ENCODE measurements at places on chromosomes 3 and 15.

DNA sequence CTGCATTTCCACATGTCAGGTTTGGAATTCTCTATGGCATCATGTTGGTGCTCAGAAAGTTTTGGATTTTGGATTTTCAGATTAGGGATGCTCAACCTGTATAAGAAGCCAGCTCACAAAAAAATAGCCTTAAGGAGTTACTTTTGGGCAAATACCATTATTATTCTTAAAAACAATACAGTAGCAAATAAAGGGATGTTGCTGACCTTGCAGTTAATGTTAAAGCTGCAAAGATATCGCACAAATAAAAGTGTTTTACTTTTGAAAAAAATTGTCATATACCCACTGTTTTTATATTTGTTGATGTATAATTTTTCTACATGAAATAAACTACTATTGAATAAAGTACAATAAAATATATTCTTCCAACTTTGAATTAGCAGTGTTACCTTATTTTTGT is 60.1 kb downstream of the LYSMD4 start:
- no peaks in the 10 kb centered on the region for H3K4me1 ChIP-seq
- no peak overlapping the region for H3K27ac ChIP-seq
- peaks cover 32% of the 10 kb centered on the region for H3K36me3 ChIP-seq
- no peak overlapping the region for H3K4me3 ChIP-seq
- no peak for DNase-seq
- no peaks in the 10 kb centered on the region for H3K27me3 ChIP-seq

GRCh38 chr3:13397316-13397715 is 22.8 kb downstream of the NUP210 start:
- H3K4me1 ChIP-seq: no peaks in the 10 kb centered on the region
- H3K27ac ChIP-seq: no peak overlapping the region
- no peaks in the 10 kb centered on the region for H3K36me3 ChIP-seq
- no peaks in the 10 kb centered on the region for H3K27me3 ChIP-seq
- no peak overlapping the region for H3K4me3 ChIP-seq

DNA sequence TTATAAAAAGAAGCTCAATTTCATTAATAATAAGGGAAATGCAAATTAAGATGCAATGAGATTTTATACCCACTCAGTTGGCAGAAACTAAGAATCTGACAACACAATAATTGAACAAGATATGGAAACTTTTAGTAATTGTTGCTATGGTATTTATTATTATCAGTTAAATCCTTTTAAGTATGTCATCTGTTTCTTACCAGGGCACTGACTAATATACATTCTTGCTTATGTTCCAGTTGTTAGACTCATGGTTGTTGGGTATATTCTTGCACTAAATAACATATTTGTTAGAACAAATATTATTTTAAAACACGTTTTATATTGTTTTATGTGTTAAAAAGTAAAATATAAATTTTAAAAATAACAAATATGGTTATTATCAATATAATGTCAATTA is 690.3 kb downstream of the MECOM start:
- H3K4me1 ChIP-seq: no peaks in the 10 kb centered on the region
- no peak for DNase-seq
- no peak overlapping the region for H3K4me3 ChIP-seq
- no peaks in the 10 kb centered on the region for H3K36me3 ChIP-seq
- H3K27me3 ChIP-seq: no peaks in the 10 kb centered on the region

DNA sequence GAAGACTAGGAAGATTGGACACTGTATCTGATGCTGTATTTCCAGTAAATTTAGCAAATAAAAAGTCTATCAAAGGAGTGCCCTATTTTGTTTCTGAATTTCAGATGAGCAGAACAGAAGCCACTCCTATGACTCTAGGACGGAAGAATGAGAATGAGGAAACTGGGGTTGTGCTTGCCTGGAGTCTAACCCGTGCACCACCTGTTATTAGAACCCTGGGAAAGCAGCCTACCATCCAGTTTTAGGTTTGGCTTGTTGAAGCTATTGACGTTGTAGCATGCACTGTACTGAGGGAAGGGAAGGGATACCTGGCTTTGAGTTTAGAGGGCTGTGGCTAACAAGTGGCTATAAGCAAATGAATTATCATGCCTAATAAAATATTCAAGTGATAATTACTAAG is 318.5 kb downstream of the SLC9A9 start:
- no peak for DNase-seq
- H3K36me3 ChIP-seq: no peaks in the 10 kb centered on the region
- H3K4me1 ChIP-seq: peaks cover 29% of the 10 kb centered on the region
- H3K27ac ChIP-seq: no peak overlapping the region

- H3K4me1 ChIP-seq: no peaks in the 10 kb centered on the region
- no peak overlapping the region for H3K27ac ChIP-seq
- H3K4me3 ChIP-seq: no peak overlapping the region
Measured at GRCh38 chr3:13794322-13794721, 85.5 kb downstream of the WNT7A start.

DNA sequence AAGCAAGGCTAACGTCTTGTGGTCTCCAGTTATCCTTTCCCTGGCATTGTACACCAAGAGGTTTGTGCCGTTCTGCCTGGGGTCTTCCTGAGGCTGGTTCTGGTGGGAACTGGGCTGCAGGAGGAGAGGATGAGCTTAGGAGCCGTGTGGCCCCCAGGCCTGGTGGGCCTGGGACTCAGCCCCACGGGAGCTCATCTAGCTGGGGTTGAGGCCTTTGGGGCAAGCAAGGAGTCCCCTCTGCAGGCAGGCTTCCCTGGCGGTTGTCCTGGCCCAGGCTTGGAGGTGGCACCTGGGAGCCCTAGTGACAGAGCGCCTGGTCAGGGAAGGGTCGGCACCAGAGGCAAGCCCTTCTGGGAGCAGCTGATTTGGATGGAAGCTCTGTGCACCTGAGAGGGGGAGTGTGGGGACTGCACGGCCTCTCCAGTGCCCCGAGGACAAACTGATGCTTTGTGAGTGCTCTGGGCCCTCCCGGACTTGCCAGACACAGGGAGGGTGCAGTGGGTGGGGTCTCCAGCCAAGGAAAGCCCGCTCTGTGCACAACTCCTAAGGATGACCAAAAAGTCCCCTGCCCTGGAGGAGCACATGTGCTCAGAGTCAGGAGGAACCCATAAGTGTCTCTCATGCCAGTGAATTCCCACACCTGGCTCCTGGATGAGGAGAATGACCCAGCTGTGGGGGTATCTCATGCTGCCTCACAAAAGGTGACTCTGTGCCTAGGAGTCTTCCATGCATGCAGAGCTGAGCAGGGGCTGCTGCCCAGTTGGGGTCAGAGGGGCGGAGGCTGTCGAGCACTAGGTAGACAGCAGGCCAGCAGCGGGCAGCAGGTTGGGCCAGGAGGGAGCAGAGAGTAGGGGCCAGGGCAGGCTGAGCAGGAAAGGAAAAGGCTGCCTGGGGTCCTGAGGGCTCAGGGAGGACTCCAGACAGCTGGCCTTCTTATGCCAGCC is 2.7 kb downstream of the PAK6 start:
- peak; percentile 83 for DNase-seq
- H3K4me1 ChIP-seq: peaks cover 35% of the 10 kb centered on the region
- H3K27ac ChIP-seq: peak overlapping the region; percentile 5
- no peaks in the 10 kb centered on the region for H3K36me3 ChIP-seq

DNA sequence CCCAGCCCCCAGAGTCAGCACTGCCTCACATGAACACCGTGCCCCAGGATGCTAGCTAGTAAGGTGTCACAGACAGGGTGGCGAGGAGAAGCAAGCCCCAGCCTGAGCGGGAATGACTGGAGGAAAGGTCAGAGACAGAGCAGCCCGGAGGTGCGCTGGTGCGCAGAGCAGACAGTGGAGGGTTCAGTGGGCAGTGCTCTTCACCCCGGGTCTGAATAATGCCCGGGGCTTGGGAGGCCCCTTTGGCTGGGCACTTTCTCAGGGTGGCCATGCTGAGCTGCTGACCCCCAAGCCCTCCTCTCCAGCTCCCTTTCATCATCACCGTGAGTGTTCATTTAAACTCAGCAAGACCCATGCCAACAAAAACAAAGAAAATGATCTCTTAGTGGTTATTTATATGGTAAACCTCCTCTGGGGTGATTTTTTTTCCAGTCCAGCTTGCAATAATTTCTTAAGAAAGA is 110.8 kb downstream of the VGLL4 start:
- H3K36me3 ChIP-seq: no peaks in the 10 kb centered on the region
- peaks cover 10% of the 10 kb centered on the region for H3K4me1 ChIP-seq
- DNase-seq: no peak
- H3K4me3 ChIP-seq: no peak overlapping the region
- H3K27ac ChIP-seq: no peak overlapping the region

DNA sequence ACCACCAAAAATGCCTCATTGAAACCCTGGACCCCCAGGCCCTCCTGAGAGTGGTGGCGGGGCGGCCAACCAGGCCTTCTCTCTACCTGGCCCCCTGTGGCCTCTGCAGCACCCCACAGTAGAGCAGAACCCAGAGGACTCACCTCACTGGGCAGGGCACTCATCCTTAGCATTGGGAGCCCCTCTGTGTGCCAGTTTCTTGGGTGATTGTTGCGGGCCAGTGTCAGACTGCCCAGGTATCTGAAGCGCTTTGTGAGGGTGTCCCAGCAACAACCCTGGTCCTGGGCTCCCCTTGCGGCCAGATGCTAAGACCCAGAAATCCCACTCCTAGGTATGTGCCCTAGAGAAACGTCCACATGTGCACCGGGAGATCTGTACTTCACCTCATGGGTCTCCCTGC is 20.7 kb upstream of the MRPS22 start:
- no peak for DNase-seq
- H3K27me3 ChIP-seq: no peaks in the 10 kb centered on the region
- no peak overlapping the region for H3K27ac ChIP-seq
- no peaks in the 10 kb centered on the region for H3K36me3 ChIP-seq
- no peaks in the 10 kb centered on the region for H3K4me1 ChIP-seq
- no peak overlapping the region for H3K4me3 ChIP-seq

DNA sequence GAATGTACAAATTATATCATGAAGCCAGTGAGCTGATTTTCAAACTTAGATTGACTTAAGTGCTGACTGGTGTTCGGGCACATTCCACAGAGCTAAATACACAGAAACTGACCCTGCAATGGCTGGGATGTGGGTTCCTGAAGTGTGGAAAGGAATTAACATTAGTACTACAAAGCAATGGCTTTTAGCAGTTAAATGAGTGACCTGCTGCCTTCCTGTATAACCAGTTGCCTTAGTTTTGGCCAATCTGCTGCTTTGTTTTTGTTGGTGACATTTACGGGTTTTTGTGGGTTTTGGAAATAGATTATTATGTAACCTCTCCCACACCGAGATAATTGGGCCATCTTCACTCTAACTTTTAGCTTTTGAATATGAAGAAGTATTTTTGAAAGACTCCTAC is 2.4 kb upstream of the SKIC8 start:
- no peak overlapping the region for H3K27ac ChIP-seq
- H3K27me3 ChIP-seq: no peaks in the 10 kb centered on the region
- H3K4me1 ChIP-seq: peaks cover 31% of the 10 kb centered on the region
- H3K4me3 ChIP-seq: no peak overlapping the region
- no peaks in the 10 kb centered on the region for H3K36me3 ChIP-seq

DNA sequence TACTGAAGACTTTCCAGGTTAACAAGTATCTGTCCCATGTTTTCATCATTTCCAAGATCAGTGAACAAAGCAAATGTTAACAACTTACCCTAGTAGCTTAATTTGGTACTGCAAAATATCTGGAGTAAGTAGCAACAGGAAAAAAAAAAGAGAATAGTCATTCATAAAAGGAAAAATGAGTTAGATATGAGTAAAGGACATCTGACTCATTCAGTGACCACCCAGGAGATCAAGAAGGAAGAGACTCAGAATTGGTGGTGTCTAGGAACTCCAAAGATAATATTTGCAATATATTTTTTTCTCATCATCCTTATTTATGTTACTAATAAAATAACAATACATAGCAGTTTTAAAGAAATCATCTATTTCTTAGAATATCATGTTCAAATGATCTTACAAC is 253.8 kb upstream of the COL8A1 start:
- H3K27ac ChIP-seq: no peak overlapping the region
- no peak for DNase-seq
- no peaks in the 10 kb centered on the region for H3K36me3 ChIP-seq

DNA sequence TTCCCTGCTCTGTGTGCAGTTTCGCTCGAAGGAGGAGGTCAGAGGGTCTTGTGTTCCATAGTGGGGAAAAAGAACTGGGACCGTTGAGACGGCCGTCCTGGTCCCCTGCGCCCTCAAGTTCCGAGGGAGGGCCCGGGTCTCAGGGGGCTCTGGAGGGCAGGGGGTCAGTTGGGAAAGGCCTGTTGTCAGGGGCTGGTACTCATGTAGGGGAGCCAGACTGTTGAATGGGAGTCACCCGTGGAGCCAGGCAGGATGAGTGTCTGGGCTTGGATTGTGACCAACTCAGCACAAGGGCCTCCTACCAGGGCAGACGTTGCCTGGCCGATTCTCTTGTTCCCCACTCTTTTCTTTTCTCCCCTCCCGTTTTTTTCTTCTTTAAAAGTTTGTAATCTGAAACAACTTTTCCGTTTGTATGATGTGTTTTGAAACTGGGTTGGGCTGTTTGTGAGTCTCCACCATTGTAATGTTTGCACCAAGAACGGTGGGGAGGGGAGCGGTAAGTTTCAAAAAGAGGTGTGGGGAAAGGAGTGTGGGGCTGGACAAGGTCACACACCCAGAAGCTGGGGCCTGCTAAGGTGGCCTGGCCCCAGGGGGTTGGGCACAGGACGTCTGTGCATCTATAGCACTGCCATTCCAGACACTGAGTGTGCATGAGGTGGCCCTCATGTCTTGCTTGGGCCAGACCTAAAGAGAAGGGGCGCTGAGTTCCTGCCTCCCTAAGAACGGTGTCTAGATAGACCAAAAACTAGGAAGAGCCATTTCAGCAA is 1.1 kb downstream of the CMTM7 start:
- peak overlapping the region; percentile 63 for H3K4me3 ChIP-seq
- H3K27ac ChIP-seq: peak overlapping the region; percentile 80
- no peaks in the 10 kb centered on the region for H3K36me3 ChIP-seq
- no peaks in the 10 kb centered on the region for H3K4me1 ChIP-seq
- no peaks in the 10 kb centered on the region for H3K27me3 ChIP-seq
- no peak for DNase-seq

- H3K27me3 ChIP-seq: no peaks in the 10 kb centered on the region
- H3K36me3 ChIP-seq: no peaks in the 10 kb centered on the region
- peaks cover 9% of the 10 kb centered on the region for H3K4me1 ChIP-seq
- H3K4me3 ChIP-seq: no peak overlapping the region
Measured at GRCh38 chr3:143362115-143362991, 242.8 kb downstream of the CHST2 start.

GRCh38 chr3:31934866-31935265 is 46.2 kb downstream of the OSBPL10 start:
- no peaks in the 10 kb centered on the region for H3K27me3 ChIP-seq
- H3K27ac ChIP-seq: no peak overlapping the region
- H3K36me3 ChIP-seq: no peaks in the 10 kb centered on the region

GRCh38 chr3:57974796-57975388 is 33.3 kb upstream of the FLNB start:
- H3K4me3 ChIP-seq: no peak overlapping the region
- no peak overlapping the region for H3K27ac ChIP-seq
- DNase-seq: no peak
- H3K36me3 ChIP-seq: no peaks in the 10 kb centered on the region
- peaks cover 31% of the 10 kb centered on the region for H3K4me1 ChIP-seq

All from vagina (tissue), 2 donors.